Caco-2 (cell line): ENCODE measurements at places on chromosomes 2 and 18. TPM values are rescaled to one million over a fixed set of nuclear protein-coding genes. Genes with fewer than 3 reads are reported as not detected.
A peak's percentile ranks its signal among the peaks of the same experiment; 100 is the strongest.

GRCh38 chr2:160650196-160651118 is 156.8 kb upstream of the RBMS1 start:
- no peak overlapping the region for H3K4me3 ChIP-seq
- H3K27me3 ChIP-seq, result no peaks in the 10 kb centered on the region
- no peaks in the 10 kb centered on the region for H3K36me3 ChIP-seq
- DNase-seq, result no peak
- H3K4me1 ChIP-seq, result no peaks in the 10 kb centered on the region
- H3K27ac ChIP-seq, result no peak overlapping the region

DNA sequence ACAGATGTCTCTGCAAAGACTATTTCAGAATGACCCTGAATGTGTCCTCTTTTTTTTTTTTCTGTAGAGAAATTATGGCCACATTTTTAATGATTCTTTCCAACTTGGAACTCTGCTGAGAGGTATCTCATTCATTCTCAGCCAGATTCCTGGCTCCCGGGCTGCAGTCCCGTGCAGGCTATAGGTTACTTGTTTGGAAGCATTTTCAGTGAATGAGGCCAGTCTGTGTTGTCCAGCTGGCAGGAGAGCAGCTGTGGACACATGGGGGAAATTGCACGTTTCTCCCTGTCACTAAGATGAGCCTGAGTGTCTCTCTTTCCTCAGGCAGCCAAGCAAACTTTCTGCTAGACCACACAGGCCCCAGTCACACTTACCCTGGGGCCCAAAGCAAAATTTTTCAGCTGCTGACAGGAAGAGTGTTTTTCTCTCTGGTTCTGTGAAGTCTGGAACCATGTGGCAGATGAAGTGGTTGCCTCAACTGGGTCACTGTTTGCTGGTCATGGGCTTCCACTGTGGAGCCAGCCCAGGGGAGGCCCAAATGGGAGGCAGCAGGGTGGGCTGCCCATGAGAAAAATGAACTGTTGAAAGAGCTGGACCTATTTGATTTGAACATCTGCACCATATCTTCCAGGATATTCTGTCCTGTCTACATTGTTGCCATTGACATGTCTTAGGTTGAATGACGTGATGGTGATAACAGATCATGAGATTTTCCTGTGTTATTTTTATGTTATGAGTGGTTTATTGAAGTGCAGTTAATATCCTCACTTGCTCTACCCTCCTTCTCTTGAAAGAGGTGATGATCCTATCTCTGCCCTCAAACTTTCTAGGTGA is 431.2 kb downstream of the LPIN1 start:
- H3K27me3 ChIP-seq, result no peaks in the 10 kb centered on the region; the same call in 1 of the 2 replicates
- no peak for DNase-seq
- H3K36me3 ChIP-seq, result no peaks in the 10 kb centered on the region
- H3K27ac ChIP-seq, result no peak overlapping the region
- H3K4me3 ChIP-seq, result no peak overlapping the region
- H3K4me1 ChIP-seq, result no peaks in the 10 kb centered on the region

DNA sequence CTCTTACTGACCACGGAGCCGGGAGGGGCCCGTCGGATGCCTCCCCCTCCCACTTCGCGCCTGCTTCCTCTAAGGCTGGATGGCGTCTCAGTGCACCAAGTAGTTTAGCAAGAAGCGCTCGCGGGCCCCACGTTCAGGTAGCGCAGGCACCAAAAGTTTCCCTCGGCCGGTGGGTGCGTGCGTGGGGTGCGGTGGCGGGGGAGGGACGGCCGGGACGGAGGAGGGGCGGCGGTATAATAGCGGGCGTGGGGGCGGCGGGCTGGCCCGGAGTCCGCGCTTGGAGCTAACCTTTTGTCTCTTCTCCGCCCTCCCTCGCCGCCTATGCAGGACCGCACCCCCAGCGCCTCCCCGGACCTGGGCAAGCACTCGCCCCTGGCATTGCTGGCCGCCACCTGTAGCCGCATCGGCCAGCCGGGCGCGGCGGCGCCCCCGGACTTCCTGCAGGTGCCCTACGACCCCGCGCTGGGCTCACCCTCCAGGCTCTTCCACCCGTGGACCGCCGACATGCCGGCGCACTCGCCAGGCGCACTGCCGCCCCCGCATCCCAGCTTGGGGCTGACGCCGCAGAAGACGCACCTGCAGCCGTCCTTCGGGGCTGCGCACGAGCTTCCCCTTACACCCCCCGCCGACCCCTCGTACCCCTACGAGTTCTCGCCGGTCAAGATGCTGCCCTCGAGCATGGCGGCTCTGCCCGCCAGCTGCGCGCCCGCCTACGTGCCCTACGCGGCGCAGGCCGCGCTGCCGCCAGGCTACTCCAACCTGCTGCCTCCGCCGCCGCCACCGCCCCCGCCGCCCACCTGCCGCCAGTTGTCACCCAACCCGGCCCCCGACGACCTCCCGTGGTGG is 1.0 kb downstream of the SP5 start:
- DNase-seq, result peak; percentile 67
- peak overlapping the region; percentile 62 for H3K4me3 ChIP-seq
- H3K36me3 ChIP-seq, result no peaks in the 10 kb centered on the region

- peak; percentile 59 for DNase-seq
- peaks cover 13% of the 10 kb centered on the region for H3K4me1 ChIP-seq
- H3K36me3 ChIP-seq, result no peaks in the 10 kb centered on the region
Observed at GRCh38 chr2:1686784-1687105, 57.6 kb downstream of the PXDN start.

- no peak overlapping the region for H3K27ac ChIP-seq
- no peaks in the 10 kb centered on the region for H3K27me3 ChIP-seq
- no peaks in the 10 kb centered on the region; the same call in 1 of the 2 replicates for H3K36me3 ChIP-seq
- H3K4me3 ChIP-seq, result no peak overlapping the region
- no peak for DNase-seq
Observed at GRCh38 chr2:236977063-236977851, 108.4 kb upstream of the COPS8 start.

DNA sequence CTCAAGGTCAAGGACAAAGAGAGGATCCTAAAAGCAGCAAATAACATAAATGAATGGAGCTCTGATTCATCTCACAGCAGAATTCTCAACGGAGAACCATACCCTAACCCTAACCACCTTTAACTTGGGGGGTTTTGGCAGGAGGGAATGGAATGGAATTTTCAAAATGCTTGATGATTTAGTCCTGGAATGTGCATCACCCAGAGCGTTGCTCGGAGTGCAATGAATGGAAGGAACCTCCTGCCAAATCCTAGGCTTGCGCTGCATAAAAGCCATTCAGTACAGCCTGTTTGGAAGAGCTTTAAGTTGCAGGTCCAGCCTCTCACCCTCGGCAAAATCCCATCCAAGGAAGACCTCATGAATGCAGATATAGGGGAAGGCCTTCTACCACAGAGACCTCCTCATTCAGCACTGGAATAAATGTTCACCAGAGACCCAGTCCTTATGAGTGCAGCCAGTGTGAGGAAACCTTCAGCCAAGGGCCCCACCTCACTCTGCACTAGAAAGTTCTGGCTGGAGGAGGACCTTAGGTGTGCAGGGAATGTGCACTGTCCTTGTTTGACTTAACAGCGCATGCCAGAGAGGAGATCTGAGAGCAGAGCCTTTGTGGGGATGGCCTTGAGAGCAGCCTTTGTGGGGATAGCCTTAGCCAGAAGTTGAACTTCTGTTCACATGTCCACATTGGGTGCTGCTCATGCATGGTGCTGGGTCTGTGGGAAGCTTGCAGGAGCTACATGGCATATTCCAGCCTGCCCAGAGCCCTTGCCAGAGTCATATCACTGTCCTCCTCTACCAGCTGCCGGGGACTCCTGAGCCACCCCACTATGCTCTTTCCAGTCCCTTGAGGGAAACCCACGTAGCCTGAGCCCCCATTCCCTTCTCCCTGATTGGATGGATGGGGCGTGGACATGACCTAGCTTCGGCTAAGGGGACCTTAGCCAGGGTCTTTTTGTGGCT is 30.5 kb downstream of the ASB1 start:
- no peak for DNase-seq
- no peaks in the 10 kb centered on the region for H3K36me3 ChIP-seq

- no peak overlapping the region for H3K27ac ChIP-seq
- no peak for DNase-seq
- H3K4me3 ChIP-seq, result no peak overlapping the region
Observed at GRCh38 chr2:215479121-215479520, 43.3 kb upstream of the FN1 start.

DNA sequence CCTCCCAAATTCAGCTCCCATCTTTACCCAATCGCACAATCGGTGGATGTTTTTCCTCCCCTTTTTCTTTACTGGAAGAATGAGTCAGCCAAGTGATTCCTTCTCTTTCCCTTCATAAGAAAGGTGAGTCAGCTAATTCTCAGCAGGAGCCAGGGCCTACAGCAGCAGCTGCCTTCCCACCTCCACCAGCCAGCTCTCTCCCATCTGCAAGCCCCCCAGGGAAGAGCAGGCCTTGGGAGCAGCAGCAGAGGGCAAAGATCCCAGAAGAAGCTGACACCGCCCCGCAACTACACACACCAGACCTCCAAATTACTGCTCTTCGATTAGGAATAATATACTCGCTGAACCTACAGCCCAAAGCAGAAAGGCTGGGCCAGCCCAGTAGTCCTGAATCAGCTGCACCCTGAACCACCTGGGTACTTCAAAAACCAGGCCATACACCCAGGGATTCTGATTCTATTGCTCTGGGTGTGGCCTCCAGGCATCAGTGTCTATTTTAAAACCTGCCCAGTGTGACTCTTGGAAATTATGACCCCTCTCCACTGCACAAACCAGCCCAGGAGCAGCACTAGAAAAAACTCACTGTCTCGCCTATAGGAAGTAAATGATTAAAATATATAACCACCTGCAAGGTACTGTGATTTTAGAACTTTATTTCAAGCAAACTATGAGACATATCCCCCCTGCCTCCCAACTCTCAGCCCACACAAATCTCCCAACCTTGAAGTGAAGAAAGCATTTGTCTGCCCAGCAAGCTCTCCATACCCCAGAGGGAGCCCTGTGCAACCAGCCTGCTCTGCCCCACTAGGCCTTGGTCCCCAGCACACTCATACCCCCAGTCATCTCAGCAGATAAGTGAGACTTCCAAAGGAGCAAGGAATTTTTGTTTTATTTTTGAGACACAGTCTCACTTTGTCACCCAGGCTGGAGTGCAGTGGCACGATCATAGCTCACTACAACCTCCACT is 7.3 kb downstream of the SFXN5 start:
- peak overlapping the region; percentile 21 for H3K27ac ChIP-seq
- H3K36me3 ChIP-seq, result no peaks in the 10 kb centered on the region
- 0 out of 2 replicates have a peak, but pooled peaks cover 1% of the 10 kb centered on the region for H3K4me1 ChIP-seq
- H3K27me3 ChIP-seq, result no peaks in the 10 kb centered on the region
- no peak overlapping the region for H3K4me3 ChIP-seq
- no peak for DNase-seq

GRCh38 chr18:41864216-41864615 is 90.8 kb upstream of the PIK3C3 start:
- DNase-seq, result no peak
- no peaks in the 10 kb centered on the region for H3K36me3 ChIP-seq
- H3K4me1 ChIP-seq, result no peaks in the 10 kb centered on the region

DNA sequence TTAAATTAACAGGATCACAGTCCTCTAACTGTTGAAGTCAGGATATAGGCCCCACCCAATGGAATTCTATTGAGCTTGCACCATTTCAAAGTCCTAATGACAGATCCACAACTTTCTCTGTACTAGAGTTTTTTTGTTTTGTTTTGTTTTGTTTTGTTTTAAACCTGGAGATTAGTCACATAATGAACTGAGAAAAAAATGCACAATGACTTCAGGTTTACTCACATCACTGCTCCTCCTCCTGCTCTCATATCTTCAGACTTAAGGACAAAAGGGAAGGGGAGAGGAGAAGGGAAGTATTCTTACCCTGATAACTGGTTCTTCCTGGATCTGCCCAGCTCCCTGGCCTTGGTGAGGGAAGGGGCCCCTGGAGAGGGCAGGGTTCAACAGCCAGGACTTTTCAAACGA is 208.2 kb upstream of the EPHA4 start:
- H3K4me3 ChIP-seq, result no peak overlapping the region
- H3K4me1 ChIP-seq, result peaks cover 24% of the 10 kb centered on the region
- no peaks in the 10 kb centered on the region for H3K36me3 ChIP-seq
- H3K27ac ChIP-seq, result peak overlapping the region; percentile 42
- DNase-seq, result peak; percentile 55

Gene USP37
- 18.6 and 22.2 TPM in 2 replicates for total RNA-seq

GRCh38 chr2:10033251-10034006 is 9.9 kb upstream of the KLF11 start:
- no peaks in the 10 kb centered on the region for H3K4me1 ChIP-seq
- H3K27me3 ChIP-seq, result no peaks in the 10 kb centered on the region
- H3K27ac ChIP-seq, result no peak overlapping the region

DNA sequence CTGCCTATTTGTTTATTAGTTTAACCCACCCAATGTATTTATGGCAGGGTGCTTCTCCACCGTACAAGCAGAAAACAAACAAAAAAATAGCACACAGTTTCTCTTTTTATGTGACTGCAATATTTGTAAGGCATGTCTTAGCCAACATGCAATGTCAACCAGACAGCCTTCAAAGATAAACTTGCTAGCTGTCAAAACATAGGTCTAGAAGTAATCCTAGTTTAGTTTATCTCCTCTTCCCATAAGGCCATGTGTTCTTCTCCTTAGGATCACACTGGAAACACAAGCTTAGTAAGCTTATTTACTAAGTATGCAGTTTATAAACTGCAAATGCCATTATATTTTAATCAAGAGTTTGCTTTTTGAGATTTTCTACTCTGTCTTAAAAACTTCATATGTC is 75.6 kb downstream of the LDAH start:
- no peak overlapping the region for H3K27ac ChIP-seq
- no peaks in the 10 kb centered on the region for H3K27me3 ChIP-seq
- peaks cover 34% of the 10 kb centered on the region for H3K4me1 ChIP-seq
- H3K4me3 ChIP-seq, result no peak overlapping the region

DNA sequence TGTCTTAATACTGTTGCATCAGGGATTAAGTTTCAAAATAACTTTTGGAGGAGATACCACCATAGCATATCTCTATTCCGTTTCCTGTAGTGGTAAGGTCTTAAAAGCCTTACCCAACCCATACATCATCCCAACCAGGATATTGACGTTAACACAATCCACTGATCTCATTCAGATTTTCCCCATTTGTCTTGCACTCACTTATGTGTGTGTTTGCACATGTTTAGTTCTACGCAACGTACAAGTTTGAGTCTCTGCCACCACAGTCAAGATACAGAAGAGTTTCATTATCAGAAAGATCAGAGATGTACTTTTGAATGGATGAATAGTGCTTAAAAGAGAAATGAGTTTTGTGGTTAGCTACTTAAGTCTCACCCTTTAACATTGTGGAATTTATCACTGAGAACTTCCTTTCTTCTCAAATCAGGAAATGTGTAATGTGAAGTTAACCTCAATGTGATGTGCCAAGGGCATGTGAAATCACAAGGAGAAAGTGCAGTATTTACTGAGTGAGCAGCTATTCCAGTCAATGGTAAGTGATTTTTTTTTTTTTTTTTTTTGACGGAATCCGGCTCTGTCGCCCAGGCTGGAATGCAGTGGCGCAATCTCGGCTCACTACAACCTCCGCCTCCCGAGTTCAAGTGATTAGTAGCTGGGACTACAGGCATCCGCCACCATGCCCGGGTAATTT is 69.2 kb upstream of the EPHA4 start:
- H3K36me3 ChIP-seq, result no peaks in the 10 kb centered on the region
- DNase-seq, result no peak
- no peaks in the 10 kb centered on the region for H3K4me1 ChIP-seq
